ENCODE measurements at places on chromosomes 3 and 15.

DNA sequence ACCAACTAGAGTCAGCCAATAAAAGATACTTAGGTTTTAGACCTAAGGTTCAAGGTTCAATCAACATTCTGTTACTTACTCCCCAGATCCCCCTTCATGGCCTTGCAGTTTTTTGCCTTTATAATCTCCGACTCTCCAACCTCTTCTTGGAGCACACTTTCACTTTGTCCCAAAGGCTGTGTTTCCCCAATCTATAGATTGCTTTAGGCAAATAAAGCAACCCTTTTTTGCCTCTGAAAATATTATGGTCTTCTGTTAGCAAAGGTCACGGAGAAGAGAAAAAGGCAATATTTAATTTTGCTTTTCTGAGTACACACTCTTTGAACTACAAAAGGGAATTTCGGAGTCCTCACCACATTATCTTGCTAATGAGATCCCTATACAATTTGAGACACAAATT is 268.1 kb downstream of the PLOD2 start:
- no peak for DNase-seq

DNA sequence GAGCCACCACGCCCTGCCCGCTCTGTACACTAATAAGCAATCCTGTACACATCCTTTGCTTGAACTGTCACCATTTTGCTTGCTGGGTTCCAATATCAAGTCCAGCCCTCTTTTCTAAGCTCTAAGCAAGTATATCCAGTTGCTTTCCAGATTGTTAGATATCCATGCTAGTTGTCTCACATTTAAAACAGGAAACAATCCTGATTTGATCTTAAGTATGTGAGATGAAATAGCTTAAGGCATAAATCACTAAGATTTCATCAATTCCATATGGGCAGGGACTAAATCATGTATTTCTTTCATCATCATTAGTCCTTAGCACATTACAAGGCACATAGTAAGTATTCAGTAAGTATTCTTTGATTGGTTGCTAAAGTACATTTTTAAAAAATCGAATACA is 16.2 kb downstream of the ATP11B start:
- DNase-seq: no peak

DNA sequence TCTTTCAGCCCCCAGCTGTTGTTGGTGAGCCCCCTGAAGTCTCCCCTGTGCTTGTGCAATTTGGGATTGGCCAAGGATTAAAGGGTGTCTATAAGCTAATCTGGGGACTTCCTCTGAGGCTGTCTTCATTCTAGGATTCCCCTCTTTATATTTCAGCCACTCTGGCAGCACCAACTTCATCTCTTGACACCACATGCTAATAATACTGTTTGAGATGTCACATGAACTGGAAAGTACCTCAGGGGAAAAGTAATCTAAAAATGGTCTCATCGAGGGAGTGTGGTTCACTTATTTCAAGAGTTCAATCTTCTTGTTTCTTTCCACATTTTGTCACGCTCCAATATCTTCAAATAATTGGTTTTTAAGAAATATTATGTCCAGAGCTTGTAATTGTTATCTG is 279.2 kb upstream of the TMC3 start:
- no peak for DNase-seq

DNA sequence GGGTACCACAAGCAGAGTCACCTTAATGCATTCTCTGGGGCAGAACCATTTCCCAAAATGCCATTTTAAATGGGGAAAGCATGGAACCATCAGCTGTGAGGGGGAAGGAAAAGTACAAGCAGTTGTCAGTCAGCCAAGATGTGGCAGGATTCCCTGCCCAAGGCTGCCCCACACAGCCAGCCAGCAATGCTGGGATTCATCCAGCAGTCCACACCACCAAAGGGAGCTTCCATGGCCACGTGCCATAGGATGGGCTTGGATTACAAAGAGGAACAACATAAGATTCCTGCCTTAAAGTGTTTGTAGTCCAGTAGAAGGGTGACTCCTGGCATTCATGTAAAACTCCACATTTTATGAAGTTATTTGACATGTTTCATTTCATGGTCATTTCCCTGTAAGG is 233.3 kb downstream of the SHOX2 start:
- peak; percentile 32 for DNase-seq

DNA sequence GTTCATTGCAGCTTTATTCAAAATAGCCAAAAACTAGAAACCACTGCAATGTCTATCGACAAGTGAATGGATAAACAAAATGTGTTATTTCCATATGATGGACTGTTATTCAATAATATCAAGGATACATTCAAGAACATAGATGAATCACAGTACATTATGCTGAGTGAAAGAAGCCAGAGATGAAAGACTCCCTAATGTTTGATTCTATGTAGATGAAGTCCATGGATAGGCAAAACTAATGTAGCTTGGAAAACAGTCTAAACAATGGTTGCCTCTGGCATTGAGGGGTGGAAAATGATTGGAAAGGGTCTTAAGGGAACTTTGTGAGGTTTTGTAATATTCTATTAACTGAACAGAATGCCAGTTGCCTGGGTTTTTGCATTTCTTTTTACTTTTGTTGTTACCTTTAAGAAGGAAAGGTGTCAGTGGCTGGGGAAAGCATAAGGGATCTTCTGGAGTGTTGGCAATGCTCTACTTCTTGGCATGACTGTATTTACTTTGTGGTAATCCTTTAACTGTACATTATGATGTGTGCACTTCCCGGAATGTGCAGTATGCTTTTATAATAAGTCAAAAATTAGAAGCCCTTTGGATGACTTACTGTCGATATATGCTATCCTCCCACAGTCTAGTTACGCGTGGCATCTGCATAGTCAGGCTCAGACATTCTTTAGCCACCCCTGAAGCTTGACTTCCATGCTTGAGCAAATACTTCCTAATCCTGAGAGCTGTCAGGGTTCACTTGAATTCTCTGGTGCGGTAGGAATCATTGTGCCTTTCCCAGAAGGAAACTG is 20.5 kb upstream of the ATP10A start:
- no peak for DNase-seq

GRCh38 chr3:16286161-16286560 is 21.1 kb downstream of the OXNAD1 start:
- DNase-seq: no peak

- DNase-seq: no peak
Observed at GRCh38 chr15:47944637-47945288, 176.0 kb upstream of the SLC24A5 start.

GRCh38 chr3:181887685-181888084 is 176.0 kb downstream of the SOX2 start:
- DNase-seq: no peak

- no peak for DNase-seq
Observed at GRCh38 chr3:188905547-188905946, 266.2 kb upstream of the TPRG1 start.

GRCh38 chr15:25179673-25180511 is 225.1 kb downstream of the SNRPN start:
- no peak for DNase-seq

DNA sequence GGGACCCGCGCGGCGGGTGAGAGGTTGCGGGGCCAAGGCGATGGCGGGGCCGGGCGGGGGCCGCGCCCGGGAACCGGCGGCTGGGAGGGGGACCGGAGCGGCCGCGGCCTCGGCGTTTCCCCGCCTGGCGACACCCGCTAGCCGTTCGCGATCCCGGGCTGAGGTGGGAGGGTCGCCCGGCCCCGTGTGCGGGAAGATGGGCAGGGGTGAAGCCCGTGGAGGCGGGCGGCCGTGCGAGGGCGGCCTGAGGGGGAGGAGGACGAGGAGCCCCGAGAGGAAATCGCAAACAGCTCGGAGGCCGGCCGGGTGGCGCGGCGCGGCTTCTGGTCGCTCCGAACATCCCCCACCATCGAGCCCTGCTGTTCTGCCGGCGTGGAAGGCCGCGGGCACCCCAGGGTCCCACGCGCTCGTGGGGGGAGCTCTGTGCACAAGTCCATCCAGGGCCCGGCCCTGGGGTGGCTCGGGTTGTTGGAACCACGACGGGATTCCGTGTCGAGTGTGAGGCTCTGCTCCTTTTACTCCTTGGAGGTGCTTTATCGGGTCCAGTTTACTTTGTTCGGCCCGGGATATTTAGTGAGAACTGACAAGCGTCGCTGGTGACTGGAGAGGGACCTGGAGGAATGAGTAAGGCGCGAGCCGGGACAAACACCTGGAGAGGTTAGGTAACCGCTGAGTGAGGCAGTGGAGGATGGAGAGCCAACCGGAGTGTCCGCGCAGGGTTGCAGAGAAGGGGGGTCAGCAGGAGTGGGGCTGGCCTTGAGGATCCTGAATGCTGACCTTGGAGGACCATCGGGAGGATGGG is 728 bp downstream of the CRTC3 start:
- no peak for DNase-seq

DNA sequence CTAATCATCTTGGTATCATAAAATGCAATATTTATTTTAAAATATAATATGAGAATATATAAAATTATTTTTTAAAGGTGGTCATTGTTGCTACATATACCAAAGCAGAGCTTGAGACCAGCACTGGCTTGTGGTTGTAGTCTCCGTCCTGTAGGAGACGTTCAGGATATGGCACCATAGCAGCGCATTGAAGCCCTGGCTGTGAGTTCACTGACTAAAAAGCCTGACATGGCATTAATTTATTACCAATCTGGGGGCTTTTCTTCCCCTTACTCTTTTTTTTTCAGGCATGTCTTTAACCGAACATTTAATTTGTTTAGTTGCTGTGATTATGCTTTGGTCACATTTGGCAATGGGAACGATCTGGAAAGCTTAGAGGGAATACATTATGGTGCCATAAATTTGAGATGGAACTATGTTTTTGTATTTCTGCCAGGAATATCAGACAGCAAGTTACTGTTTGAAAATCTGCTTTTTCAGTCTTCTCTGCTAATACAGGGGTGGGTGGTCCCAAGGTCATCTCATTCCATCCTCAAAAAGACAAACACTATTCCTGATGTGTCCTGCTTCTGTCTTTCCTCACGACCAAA is 108.5 kb downstream of the ZIC4 start:
- DNase-seq: no peak

GRCh38 chr3:123156276-123156995 is 45.3 kb upstream of the SEC22A start:
- DNase-seq: no peak

- no peak for DNase-seq
Observed at GRCh38 chr3:115071166-115071565, 75.9 kb downstream of the ZBTB20 start.

DNA sequence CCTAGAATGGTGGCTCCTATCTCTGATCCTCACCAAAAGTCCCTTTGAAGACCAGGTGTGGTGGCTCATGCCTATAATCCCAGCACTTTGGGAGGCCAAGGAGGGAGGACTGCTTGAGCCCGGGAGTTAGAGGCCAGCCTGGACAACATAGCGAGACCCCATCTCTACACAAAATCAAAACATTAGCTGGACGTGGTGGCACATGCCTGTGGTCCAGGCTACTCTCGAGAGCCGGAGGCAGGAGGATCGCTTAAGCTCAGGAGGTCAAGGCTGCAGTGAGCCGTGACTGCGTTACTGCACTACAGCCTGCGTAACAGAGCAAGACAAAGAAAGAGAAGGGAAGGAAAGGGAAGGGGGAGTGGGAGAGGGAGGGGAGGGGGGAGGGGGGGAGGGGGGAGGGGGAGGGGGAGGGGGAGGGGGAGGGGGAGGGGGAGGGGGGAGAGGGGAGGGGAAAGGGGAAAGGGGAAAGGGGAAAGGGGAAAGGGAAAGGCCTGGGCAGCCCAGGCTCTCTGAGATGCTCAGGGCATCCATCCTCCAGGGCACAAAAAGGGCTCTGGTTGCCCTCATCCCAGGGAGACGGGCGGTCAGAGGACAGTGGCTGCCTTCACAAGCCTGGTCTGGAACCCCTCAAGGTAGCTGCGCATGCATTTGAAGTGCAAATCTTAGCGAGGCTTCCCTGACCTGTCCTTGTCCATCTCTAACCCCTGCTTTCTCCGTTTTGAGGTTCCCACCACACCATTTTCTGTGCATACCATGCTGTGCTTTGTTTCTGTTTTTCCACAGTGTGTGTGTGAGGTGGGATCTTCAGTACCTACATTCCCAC is 76.1 kb downstream of the LDHAL6B start:
- DNase-seq: no peak

- DNase-seq: no peak
Observed at GRCh38 chr15:90419206-90419605, 31.2 kb downstream of the IQGAP1 start.

- no peak for DNase-seq
Observed at GRCh38 chr15:38176691-38177090, 75.9 kb upstream of the SPRED1 start.

DNA sequence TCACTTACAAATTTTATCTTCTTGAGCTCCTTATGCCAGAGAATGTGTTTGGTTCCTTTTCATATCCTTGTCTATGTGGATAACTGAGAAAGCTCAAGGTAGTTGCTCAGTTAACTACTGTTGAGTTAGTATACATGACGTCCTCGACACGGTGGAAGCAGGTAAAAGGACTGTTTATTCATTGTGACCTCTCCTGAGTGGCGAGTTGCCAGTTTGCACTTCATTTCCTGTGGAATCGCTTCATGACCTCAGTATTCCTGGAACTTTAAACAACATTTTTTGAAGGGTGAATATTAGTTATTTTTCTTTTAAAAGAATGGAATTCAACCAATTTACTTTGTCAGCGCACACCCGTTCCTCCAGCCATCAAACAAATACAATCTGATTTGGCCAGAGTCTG is 1.2 kb upstream of the TPRG1 start:
- no peak for DNase-seq

- no peak for DNase-seq
Observed at GRCh38 chr15:74042603-74043424, 39.5 kb downstream of the GOLGA6A start.

DNA sequence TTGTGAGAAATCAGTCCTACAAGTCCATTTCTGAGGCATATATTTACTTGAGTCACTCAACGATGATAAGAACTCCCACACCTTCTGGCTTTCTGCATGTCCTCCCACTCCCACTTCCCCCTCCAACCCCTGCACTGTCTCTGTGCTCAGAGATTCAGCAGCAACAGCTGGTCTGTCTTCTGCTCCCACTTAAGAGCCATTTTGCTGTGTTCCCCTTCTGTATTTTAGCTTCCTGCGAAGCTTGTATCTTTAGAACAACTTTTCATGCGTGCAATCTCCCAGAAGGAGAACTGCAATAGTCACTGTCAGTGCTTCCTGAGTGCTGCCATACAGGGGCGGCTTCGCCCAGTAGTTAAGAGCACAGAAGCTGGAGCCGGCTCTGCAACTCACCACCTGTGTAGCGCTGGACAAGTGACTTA is 90.0 kb upstream of the SPATA12 start:
- DNase-seq: peak; percentile 53

DNA sequence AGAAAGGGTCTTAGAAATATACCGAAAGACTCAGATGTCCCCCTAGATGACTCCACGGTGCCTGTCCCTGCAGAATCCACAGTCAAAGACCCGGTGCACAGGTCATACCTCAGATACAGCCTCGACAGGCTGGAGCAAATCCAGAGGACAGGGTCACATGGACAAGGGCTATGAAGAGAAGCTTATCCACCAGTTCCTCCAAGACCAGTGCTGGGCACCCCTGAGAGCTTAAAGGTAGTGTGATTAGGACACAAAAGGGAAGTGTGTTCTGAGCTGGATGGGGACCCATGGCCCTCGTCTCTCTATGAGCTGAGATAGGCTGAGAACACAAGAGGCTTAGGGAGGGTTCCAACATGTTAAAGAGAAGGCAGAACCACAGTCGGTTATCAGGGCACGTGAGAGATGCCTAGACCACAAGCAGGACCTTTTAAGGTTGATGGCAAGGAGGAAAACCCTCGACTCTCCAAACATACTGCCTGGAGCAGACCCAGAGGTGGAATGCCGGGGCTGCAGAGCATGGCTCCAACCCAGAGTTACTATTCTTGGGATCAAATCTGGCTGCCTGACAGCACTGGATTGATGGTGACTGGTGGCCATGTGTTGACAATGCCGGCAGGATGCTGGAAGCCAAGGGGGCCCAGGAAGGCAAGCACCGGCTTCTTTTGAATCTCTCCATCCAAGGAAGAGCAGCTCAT is 46.9 kb downstream of the ADCY5 start:
- no peak for DNase-seq
